CD4-positive, alpha-beta T cell treated with Interferon alpha-2 for 1 hour (primary cell): ENCODE measurements at places on chromosomes 3 and 15.

DNA sequence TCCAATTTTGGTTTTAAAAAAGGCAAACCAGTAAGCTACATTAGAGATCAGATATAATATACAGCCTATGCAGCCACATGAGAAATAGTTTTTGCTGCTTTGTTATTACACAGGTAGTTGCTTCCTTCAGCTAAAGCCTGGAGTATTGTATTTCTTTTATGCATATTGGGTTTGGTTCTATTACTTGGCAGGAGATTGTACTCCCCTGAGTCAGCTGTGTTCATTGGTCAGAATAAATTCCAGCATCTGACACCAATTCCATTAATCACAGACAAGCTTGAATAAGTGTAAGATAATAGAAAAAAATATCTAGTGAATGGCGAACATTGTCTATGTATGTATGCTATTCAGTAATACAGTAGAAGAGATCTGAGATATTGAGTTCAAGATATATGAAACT, 26.1 kb upstream of the ZCWPW2 start:
- no peak for DNase-seq

DNA sequence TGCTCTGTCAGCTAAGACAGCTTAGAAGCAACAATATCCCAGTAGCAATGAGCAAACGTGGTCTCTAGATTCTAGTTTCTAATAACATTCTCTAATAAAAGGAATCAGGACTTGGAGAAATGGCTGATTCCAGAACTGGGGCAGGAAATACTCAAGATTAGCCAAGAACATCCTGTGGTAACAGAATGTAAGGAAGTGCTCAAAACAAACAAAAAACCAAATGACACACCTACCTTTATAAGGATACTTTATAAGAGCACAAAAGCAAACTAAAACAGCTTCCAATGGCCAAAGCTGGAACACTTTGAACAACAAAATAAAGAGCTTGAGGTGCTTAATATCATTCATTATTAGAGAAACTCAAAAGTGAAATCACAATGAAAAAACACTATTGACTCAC, 33.1 kb upstream of the EIF5A2 start:
- no peak for DNase-seq

- DNase-seq, result no peak
These were observed 44.2 kb downstream of the GSK3B start for GRCh38 chr3:120049881-120050539.

DNA sequence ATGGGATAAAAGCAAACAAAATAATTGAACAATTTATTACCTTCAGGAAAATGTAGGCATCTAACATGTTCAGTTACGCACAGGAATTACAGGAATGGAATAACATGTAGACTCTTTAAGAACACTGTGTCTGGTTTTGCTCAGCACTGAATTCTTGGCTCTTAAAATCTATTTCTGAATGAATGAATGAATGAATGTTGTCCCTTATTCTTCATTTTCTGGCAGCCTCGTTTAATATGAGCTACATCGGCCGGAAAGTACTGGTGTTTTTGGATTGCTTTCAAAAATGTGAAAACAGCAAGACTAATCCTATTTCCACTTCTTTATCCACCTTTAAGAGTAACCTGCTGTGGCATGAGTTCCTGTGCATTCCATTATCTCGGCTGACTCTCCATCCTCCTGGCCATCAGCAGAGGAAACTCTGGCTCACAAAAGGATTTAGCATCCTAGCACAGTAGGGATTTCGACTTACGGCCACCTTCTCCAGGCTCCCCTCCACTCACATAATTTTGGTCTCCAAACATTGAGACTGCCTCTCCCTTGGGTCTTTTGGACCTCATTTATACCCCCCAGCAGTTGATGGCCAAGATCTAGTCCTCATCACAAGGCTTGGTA, 145.3 kb downstream of the FOXP1 start:
- DNase-seq, result no peak

GRCh38 chr3:160023476-160023875, 34.8 kb downstream of the IL12A start:
- no peak for DNase-seq

- no peak for DNase-seq
These were observed 25.8 kb downstream of the ZPLD1 start for GRCh38 chr3:102460579-102460978.

DNA sequence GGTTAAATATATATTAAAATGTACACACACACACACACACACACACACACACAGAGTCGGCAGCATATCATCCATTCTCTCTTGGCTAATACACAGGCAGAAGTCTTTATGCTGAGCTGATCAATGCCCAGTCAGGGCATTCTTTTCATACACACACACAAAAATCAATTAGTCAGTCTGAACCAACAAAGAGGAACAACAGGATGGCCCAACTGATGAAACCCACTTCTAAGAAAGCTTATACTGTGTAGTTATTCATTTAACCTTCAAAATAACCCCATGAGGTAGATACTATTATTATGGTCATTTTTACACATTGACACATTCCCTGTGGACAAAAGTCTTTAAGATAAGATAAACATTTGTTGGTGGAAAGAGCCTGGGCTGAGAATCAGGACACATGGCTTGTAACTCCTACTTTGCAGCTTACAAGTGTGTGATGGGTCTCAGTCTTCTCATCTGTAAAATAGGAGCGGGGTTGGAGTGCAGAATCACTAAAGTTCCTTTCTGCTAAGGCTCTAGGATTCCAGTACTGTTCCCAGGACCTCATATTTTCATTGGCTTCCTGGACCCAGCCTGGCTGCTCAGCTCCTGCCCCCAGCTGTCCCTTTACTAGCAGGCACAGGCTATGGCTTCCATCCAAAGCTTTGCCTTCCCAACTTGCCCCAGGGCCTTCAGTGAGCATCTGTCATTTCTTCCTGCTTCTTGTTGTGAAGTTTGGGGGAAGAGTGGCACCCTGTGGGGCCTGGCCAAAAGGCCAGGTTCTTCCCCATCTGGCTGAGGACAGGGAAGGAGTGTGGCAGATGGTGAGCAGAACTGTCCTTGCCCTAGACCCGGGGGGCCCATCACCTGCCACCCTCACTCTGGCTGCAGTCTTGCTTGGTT, 27.2 kb upstream of the GLCE start:
- DNase-seq, result no peak

GRCh38 chr3:161217496-161217895, 3.6 kb upstream of the NMD3 start:
- no peak for DNase-seq
